ENCODE measurements at places on chromosomes 13 and 19.

GRCh38 chr19:13091400-13092157 lies 11.1 kb downstream of the LYL1 start:
- DNase-seq = peak; percentile 98

- no peak for DNase-seq
Measured at GRCh38 chr19:31592456-31592855, 243.2 kb upstream of the TSHZ3 start.

DNA sequence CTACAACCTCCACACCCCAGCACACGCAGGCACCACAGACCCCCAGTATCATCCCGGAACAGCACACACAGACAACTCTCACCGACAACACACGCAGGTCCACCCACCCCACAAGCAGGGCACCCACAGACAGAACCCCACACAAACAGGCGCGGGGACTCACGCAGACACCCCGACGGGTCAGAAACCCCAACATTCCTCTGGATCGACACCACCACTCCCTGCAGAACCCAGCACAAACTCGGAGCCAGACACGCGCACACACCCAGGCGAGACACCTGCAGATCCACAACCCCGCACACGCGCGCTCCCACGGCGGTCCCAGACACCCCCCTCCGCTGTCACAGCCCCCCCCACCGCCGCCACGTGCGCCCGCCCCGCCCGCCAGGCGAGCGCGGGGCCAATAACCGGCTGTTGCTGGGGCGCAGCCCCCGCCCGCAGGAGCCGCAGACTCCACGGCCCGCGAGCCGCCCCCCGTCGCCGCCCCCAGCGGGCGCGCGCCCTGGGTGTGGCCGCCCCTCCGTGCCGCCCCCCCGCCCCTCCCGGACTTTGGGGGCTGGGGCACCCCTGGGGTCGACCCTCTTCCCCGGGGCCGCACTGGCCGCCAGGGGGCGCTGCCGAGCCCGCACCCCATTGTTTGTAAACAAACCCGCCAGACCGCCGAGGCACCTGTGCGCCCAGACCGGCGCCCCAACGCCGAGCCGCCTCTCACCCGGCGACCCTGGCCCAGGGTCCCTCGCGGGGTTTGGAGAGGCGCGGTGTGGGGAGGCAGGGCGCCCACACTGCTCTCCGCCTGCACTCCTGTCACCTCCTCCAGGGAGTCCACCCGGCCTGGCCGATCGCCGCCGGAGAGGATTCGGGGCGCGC lies 712 bp downstream of the BBC3 start:
- no peak for DNase-seq

DNA sequence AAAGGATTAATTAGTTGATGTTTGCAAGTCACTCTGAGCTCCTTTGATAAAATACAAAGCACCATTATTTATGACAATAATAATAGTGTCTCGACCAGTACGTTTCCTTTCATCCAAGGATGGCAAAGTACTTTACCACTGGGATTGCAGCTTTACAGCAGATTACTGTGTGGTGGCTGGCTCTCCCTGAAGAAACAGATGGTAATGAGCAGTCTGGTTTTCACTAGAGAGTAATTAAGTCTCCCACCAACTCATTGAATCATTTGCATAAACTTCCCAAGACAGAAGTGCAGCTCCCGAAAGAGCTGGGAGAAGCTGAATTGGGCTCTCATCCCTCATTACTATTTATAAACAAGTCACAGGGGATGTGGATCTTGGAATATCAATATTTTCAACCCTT lies 48.7 kb downstream of the KLF5 start:
- no peak for DNase-seq

DNA sequence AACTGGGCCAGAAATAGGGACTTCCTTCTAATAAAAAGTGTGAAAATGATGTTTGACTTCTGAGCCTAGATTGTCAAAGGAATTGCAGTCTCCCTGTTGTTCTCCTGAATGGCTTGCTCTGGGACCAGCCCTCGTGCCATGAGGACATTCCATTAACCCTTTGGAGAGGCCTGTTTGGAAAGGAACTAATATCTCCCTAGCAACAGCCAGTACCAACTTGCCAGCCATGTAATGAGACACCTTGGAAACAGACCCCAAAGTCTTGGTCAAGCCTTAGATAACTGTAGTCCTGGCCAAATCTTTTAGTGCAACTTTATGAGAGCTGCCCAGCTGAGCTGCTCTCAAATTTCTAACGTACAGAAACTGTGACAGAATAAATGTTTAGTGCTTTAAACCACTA lies 8.2 kb upstream of the SIAH3 start:
- DNase-seq = no peak

DNA sequence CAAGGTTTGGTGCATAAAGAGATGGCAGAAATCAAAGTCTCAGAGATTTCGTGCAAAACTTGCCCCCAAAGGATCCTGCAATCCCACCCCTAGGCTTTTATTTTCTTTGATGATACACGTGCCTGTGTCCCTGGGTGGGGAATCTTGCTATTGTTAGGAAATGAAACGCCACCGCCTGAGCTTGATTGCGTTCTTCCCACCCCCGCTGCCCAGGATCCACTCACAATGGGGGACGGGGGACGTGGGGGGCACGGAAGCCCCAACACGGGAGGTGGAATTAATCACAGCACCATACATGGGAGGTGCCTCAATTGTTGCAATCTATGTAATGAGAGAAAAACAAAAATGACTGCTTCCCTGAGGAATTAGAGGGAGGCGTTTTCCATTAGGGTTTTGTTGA lies 39.6 kb downstream of the ZNRF4 start:
- DNase-seq = no peak

DNA sequence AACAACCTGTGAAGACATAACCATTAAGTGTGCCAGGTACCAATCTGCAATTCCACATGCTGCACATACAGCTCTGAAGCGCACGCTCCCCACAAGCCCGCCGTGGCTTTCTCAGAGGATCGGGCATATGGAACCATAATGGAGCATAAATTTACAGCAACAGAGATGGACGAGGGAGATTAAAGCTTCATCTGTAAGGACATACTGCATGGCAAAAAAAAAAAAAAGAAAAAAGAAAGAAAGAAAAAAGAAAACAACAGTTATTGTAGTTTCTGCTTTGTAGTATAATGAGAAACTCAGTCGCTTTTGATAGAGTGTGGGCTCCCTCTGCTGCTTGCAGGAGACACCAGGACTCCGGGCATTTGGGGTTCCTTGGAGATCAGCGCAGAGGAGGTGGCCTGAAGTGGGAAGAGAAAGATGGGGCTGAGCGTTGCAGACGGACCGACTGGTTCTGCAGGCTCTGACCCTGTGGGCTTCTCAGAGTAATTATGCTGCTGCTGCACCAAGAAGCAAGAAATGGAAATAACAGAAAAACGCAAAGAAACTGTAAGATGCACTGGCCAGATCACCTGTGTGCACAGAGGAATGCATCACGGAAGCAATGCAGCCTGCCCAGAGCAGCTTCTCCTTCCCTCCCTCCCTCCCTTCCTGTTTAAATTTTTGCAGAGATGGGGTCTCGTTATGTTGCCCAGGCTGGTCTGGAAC lies 10.8 kb upstream of the PDCD5 start:
- DNase-seq = peak; percentile 47

- peak; percentile 99 for DNase-seq
Measured at GRCh38 chr13:113837560-113838355, 26.1 kb downstream of the GAS6 start.

- no peak for DNase-seq
Measured at GRCh38 chr19:7456964-7457541, 31.8 kb downstream of the PEX11G start.

DNA sequence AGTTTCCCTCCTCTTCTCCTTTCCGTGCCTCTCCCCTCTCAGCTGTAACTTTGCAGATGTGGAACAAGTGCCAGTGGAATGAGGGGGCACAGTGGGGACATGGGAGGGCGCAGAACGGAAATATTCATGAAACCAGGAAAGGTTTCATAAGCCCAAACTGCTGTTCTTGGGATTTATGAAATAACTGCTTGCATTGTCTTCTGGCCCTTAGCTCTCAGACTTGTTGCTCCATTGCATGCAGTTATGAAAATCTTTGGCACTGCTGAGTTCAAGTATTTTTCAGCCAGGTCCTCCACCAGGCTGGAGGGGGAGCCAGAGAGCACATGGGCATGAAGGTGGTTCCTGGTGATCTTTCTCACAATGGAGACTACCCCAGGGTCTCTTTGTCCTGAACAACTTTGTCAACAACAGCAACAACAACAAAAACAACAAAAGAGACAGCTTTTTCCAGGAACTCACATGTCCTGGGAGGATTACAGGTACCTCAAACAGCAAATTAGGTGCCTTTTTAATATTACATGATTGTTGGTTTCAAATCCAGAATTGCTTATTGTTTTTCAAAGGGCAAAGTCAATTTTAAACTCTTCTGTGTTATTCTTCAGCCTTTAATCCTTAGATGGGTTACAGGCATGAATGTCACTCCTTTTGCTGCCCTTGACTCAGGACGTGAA lies 1.5 kb downstream of the RGCC start:
- DNase-seq = peak; percentile 35

DNA sequence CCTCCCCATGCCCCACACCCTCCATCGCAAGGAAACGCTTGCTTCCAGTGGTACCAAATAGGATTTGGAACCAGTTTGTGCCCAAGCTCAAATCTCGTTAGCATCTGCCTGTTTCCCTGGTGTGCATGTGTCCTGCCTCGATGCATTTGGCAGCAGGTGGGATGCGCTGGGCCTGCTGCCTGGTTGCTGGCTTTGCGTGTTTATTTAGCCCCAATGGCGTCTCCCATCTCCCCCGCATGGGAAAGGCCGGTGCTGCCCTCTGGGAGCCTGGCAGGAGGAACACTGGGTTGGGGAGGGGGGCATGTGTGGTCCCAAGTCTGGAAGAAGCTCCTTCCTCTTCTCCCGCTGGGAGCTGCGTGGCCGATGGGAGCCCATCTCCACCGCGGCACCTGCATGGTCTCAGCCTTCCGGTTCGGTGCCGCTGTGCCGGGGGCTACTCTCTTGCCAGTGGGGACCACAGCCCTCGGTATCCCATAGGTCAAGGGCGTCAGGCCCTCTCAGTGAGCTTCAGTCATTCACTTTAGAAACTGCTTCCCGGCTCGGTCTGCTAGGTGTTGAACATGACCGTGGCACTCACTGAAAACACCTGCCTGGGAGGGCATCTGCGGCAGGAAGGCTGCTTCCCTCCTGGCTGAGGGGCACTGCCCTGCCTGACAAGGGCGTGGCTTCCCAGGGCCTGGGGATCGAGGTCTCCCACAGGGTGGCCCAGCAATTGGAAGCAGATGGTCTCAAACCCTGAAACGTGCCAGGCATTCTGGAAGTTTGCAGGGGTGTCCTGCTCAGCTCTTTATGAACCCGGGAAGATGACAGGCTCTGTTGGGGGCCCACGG lies 11.8 kb upstream of the F7 start:
- no peak for DNase-seq

GRCh38 chr19:41709951-41710645 lies 1.7 kb downstream of the CEACAM5 start:
- DNase-seq = no peak

DNA sequence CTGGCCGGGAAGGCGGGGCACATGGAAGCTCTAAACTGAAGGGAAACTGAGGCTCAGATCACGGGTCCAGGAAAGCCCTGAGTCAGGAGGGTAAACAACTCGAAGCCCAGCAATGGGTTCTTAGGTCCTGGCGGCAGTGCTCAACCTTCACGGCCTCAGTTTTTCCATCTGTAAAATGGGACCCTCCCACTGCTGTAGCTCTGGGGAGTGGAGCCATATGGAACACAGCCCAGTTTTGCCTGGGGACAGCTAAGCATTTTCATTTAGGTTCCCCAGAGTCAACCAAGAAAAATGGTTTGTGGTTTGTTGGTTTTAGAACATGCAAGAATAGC lies 30.4 kb downstream of the CEBPG start:
- DNase-seq = no peak

DNA sequence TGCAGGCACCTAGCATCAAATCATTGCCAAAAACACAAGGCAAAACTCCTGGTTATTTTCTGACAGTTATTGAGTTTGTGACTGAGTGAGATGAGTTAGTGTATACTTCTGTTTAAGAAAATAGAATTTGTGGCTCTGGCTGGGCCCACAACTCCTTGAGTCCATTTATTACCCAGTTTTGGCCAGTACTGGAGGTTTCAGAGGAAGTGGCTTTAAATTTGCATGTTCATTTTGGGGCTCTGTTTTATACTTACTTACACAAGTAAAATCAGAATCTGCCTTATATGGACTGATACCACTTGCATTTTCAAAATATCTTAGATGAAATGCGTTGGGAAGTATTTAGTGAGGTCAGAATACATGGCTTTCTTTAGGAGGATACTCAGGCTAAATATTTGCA lies 29.0 kb downstream of the TNFSF11 start:
- DNase-seq = peak; percentile 56

- no peak for DNase-seq
Measured at GRCh38 chr19:17522988-17523872, 11.8 kb downstream of the PGLS start.

DNA sequence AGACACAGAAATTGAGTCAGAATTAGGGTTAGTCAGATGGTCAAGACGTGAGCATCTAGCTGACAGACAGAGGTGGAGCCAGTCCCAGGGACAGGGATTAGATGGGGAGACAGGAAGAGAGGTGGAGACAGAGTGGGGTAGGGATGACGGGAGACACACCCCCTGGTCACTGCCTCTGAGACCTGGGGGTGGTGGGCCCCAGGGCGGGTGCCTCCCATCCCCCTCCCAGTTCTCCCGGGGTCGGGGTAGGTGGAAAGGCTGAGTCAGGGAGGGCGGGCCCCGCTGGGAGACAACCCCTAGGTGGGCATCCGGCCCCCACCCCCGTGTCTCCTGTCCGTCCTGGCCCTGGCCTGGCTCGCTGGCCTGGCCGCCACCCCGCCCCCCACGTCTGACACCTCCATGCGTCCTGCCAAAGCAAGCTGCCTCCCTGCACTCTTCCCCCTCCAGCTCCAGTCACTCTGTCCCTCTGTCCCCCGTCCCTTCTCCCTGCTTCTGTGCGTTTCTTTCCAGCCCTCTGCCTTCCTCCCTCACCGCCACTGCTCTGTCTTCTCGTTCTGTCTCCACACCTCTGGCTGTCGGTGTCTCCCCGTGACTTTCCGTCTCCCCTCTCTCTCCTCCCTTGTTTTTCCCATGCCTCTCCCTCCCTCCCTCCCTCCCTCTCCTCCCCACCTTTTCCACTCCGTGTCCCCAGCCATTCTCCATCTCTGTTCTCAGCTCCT lies 15.1 kb downstream of the CCDC97 start:
- DNase-seq = peak; percentile 84

- no peak for DNase-seq
Measured at GRCh38 chr19:48573163-48573505, 21.2 kb downstream of the SULT2B1 start.

- no peak for DNase-seq
Measured at GRCh38 chr13:36143738-36144137, 12.6 kb upstream of the DCLK1 start.

GRCh38 chr19:1882786-1883692 lies 2.3 kb downstream of the ABHD17A start:
- no peak for DNase-seq

- DNase-seq = peak; percentile 31
Measured at GRCh38 chr19:5352229-5352763, 11.7 kb upstream of the PTPRS start.

DNA sequence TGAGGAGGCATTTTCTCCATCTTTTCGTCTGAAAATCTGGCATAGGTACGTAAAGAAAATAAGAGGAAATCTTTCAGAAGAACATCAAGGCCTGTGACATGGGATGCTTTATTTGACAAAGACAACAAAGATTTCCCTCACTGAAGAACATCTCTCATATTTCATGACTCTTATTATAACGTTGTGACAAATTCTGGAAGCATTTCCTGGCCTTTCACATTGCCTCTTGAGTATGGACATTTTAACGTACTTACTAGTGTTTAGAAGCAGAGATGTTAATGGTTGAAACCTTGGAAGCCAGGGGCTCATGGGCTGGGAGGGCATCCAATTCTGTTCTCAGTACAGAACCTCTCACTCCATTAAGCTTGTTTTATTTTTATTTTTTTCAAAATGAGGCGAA lies 210.8 kb downstream of the DCT start:
- no peak for DNase-seq

Data from fibroblast of upper back skin (primary cell).